ENCODE measurements at places on chromosomes 12 and 14.

- DNase-seq = no peak
Measured at GRCh38 chr14:70213721-70214282, 25.1 kb upstream of the SLC8A3 start.

DNA sequence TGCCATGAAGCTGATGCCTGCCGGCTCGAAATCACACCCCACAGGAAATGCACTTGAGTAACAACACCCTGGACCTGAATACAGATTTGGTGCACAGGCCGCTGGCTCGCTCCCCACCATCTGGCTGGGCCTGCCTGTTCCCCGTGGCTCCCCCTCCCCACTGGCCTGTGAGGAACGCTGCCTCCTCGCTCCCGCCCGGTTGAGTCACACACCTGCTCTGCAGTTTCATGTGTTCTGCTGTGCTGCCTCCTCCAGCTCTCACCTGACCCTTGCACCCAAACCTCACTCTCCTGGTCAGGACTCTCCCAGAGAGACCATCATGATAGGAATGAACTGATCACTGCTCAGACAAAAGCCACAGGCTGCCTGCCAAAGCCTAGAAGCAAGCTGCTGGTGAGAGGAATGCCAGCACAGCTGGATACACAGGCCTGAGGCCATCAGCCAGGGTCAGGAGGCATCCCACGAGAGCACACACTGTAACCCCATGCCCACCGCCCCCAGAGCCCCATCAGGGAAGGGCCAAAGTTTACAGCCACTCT is 3.8 kb upstream of the SIVA1 start:
- peak; percentile 54 for DNase-seq

DNA sequence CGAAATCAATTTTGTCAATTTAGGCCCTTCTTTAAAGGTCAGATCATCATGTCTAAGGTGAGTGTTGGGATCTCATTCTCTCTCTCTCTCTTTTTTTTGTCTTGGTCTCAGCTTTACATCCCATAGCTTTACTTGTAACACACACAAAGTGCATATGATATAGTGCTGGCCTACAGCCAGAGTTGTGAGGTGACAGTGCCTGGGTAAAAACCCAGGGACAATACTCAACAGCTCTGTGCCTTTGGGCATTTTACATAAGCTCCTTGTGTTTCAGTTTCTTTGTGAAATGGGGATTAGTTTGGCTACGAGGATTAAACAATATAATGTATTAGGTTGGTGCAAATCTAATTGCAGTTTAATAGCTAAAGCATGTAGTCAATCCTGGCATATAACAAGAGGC is 40.2 kb downstream of the GRIP1 start:
- no peak for DNase-seq

- no peak for DNase-seq
Measured at GRCh38 chr12:39393179-39393578, 49.7 kb downstream of the KIF21A start.

DNA sequence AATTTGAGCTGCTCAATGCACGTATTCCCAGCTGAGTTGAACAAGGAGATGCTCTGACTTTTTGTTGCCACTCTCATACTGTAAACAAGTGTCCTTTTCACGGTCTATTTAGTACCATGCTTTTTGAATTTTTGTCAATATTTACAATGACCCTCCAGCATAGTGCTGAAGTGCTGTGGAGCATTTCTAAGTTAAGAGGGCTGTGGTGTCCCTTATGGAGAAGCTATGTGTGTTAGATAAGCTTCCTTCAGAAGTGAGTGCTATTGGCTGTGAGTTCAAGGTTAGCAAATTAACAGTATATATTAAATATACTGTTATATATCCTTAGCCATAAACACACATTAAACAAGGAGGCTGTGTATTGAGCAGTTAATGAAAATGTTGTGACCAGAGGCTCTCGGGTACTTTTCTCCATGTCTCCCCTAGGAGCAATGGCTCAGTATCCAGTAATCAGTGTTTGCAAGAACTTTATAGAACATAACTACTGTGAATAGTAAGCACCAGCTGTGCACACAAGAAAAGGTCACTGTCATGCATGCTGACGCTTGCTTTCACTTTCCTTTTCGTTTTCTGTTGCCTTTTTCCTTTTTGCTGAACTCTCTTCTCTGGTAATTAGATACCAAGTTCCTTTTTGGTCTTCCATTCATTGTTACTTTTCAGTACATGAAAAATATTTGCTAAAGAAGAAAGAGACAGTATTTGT is 187.2 kb upstream of the NEDD1 start:
- DNase-seq = peak; percentile 1

DNA sequence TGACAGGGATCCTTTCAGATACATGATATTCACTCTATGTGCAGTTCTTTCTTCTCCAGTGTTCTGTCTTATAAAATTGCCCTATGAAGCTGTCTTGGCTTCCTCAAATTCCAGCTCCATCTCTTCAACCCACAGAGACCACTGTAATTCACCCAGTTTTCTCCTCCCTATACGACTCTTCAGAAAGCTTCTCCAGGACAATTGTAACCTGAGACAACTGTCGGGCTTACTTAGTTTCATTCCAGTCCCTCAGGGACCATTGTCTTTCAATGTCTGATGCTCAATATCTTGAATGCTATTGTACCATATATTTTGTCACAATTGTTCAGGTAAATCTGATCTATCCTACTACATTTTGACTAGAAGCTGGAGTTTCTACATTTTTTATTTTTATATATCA is 345.3 kb downstream of the RPL10L start:
- DNase-seq = no peak

DNA sequence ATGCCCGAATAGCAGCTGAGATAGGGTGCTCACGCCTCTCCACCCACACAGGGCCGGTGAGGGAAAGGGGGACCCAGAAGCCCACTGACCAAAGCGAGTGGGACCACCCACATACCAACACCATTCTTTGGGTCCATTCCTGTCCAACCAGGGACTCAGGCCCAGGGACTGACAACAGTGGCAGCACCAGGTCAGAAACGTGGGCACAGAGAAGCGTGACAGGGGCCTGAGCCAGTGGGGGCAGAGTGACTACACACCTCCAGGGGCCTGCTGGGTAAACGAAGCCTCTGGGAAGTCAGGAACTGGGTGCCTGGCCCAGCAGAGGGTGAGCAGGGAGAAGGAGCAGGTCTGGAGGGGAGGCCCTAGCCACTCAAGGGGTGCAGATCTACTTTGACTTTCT is 13.7 kb downstream of the SPRYD3 start:
- no peak for DNase-seq

GRCh38 chr12:111022386-111022785 is 102.0 kb upstream of the MYL2 start:
- DNase-seq = no peak

- DNase-seq = peak; percentile 5
Measured at GRCh38 chr12:105279460-105280056, 43.6 kb upstream of the APPL2 start.

DNA sequence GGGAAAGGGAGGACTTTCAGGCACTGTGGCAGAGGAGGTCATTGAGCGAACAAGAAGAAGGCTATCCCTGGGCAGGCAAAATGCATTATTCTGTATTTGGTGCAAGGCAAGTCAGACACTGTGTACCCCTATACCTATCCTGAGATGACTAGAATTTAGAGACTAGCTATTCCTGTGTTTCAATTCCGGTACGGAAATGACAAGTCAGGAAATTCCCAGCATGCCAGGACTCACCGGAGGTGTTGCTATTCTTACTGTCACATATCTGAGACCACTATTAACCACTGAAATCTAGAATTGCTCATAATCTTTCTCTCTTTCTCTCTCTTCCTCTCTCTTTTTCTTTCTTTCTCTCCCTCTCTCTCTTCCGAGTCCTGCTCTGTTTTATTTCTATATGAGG is 297.1 kb downstream of the PDZRN4 start:
- DNase-seq = no peak

Data from midbrain (tissue), 1 donor.